ENCODE measurements at places on chromosomes 4 and X. TPM values are rescaled to one million over a fixed set of nuclear protein-coding genes. Genes with fewer than 3 reads are reported as not detected.

The ZIC3 gene
- total RNA-seq = not detected

The TBC1D9 gene
- total RNA-seq = 48.2 TPM

The SLC4A4 gene
- total RNA-seq = 21.1 TPM

The ELF2 gene
- total RNA-seq = 44.0 TPM

The MGAT4D gene
- total RNA-seq = not detected

The RGN gene
- 2.8 TPM for total RNA-seq

The SPACA5 gene
- total RNA-seq = not detected

The FANCB gene
- total RNA-seq = 5.4 TPM

The FGFR3 gene
- 0.56 TPM for total RNA-seq

The ARHGAP10 gene
- total RNA-seq = 34.9 TPM
